A673 (cell line): ENCODE measurements at places on chromosomes 12 and 14. TPM values are rescaled to one million over a fixed set of nuclear protein-coding genes. Genes with fewer than 3 reads are reported as not detected.

Gene PDE3A
- total RNA-seq: 0.61 and 0.80 TPM in 2 replicates

Gene ACOT6
- not detected in 2 replicates for total RNA-seq

Gene P2RX2
- 0.17 TPM in 1 of 2 replicates, not detected in the other for total RNA-seq

Gene FBXO34
- total RNA-seq: 20.9 and 21.4 TPM in 2 replicates

Gene TAS2R42
- total RNA-seq: not detected in 2 replicates

Gene ERP29
- total RNA-seq: 109 and 116 TPM in 2 replicates

Gene COCH
- 70.8 and 87.6 TPM in 2 replicates for total RNA-seq

Gene PTCSC3
- total RNA-seq: not detected in 2 replicates

- no peaks in the 10 kb centered on the region for H3K36me3 ChIP-seq
- no peaks in the 10 kb centered on the region for H3K27me3 ChIP-seq
- H3K4me1 ChIP-seq: peaks cover 7% of the 10 kb centered on the region
- DNase-seq: no peak
- H3K27ac ChIP-seq: no peak overlapping the region
These were observed 27.8 kb downstream of the FBRSL1 start for GRCh38 chr12:132517740-132518100.

GRCh38 chr12:1013618-1014489 lies 22.8 kb downstream of the ERC1 start:
- no peak overlapping the region for H3K4me3 ChIP-seq
- DNase-seq: peak; percentile 54
- peak overlapping the region; percentile 56 for H3K27ac ChIP-seq
- H3K4me1 ChIP-seq: peaks cover 11% of the 10 kb centered on the region

DNA sequence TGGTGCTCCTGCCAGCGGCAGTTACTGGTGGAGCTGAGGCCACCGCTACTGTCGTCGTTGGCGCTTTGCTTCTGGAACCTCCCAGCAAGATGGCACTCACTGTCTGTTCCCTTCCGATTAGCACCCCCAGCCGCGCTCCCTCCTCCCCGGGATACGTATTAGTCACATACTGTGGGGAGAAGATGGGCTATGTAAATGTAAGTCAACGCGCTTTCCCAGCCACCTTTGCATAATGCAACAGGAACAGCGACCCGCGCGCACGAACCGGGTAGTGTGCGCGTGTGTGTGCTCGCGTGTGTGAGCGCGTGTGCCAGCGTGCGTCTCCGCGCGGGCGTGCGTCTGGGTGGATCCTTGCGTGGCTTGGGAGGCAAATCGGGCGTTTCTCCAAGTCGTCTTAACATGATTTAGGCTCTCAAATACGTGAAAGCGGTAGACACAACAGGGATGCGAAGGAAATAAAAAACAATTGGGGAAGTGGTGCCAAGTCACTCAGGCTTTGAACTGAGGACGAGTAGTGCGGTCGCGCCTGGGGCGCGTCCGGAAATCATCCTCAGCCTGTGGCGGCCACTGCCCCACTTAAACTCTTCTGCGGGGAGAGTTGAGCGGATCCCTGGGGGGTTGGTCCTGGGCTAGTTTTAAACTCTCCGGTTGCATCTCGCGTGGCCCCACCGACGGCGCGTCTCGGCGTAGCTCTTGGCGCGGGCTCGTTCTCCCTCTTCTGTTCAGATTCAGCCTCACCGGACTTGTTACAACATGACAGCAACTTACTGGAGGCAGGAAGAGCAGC lies 1.8 kb downstream of the FLRT2 start:
- peak overlapping the region; percentile 77 for H3K4me3 ChIP-seq
- H3K36me3 ChIP-seq: no peaks in the 10 kb centered on the region
- peaks cover 20% of the 10 kb centered on the region for H3K4me1 ChIP-seq
- no peaks in the 10 kb centered on the region for H3K27me3 ChIP-seq
- peak; percentile 96 for DNase-seq
- H3K27ac ChIP-seq: peak overlapping the region; percentile 90

- no peaks in the 10 kb centered on the region for H3K27me3 ChIP-seq
- H3K4me3 ChIP-seq: no peak overlapping the region
- DNase-seq: peak; percentile 35
- H3K36me3 ChIP-seq: no peaks in the 10 kb centered on the region
- peaks cover 35% of the 10 kb centered on the region for H3K4me1 ChIP-seq
- H3K27ac ChIP-seq: no peak overlapping the region
These were observed 241.0 kb upstream of the ATP2B1 start for GRCh38 chr12:89949457-89950195.

DNA sequence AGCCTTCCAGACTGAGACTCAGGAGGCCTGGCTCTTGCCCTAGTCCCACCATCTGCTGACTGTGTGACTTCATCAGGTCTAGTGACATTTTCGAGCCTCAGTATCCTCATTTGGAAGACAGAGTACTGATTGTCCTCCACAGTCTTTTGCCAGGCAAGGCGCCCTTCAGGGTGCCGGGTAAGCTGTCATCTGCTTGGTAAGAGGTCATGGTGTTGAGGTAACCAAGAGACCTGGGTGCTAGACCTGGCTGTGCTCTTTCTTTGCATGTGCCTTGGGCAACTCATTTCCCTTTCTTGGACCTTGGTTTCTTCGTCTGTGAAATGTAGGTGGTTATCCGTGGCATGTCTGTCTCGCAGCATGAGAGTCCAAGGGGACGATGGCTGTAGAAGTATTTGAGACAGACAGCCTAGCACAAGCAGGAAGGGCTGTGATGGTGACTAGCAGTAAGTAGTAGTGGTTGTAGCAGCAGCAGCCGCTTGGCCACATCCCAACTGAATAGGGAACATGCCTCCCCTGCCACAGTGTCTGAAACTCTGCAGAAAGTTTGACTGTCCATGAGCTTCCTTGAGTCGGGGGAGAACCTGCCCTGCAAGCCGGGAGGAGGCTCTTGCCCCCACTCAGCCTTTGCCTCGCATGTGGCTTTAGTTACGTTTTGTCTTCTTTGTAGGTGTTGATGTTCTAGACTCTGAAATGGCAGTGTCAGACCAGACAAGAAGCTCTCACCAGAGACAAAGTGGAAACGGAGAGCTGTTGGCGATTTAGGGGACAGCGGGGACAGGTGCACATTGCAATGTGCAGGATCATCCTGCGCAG lies 40.3 kb downstream of the EVL start:
- no peaks in the 10 kb centered on the region for H3K27me3 ChIP-seq
- no peak for DNase-seq
- H3K4me3 ChIP-seq: no peak overlapping the region
- peaks cover 13% of the 10 kb centered on the region for H3K4me1 ChIP-seq
- no peak overlapping the region for H3K27ac ChIP-seq

- H3K4me3 ChIP-seq: no peak overlapping the region
- H3K36me3 ChIP-seq: no peaks in the 10 kb centered on the region
- no peaks in the 10 kb centered on the region for H3K4me1 ChIP-seq
These were observed 1371.1 kb downstream of the FSCB start for GRCh38 chr14:43135877-43136411.

GRCh38 chr12:60689137-60689536 lies 1093.3 kb downstream of the SLC16A7 start:
- peak; percentile 15 for DNase-seq
- H3K27me3 ChIP-seq: no peaks in the 10 kb centered on the region
- no peaks in the 10 kb centered on the region for H3K36me3 ChIP-seq
- H3K4me1 ChIP-seq: no peaks in the 10 kb centered on the region

- H3K4me3 ChIP-seq: no peak overlapping the region
- no peaks in the 10 kb centered on the region for H3K27me3 ChIP-seq
- H3K4me1 ChIP-seq: no peaks in the 10 kb centered on the region
- H3K27ac ChIP-seq: no peak overlapping the region
- DNase-seq: no peak
These were observed 225.0 kb downstream of the CRADD start for GRCh38 chr12:93902192-93902591.

DNA sequence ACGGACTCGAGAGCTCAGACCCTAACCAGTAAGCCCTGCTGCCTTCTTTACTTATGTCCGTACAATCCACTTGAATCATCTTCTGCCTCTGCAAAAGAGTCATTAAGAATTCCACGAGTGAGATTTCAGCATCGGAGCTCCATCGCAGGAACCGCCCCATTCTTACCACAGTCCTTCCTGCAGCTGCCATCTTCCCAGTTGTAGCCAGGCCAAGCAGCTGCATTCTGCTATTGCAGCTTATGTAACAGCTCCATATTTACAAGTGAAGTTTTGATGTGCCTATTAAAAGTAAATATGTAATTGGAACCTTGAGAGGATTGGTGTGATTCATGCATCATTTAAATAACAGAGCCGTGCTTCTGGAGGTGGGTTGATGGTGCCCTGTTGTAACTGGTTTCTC lies 157.4 kb downstream of the KICS2 start:
- no peak for DNase-seq
- no peaks in the 10 kb centered on the region for H3K36me3 ChIP-seq
- peaks cover 2% of the 10 kb centered on the region for H3K4me1 ChIP-seq
- no peak overlapping the region for H3K27ac ChIP-seq

DNA sequence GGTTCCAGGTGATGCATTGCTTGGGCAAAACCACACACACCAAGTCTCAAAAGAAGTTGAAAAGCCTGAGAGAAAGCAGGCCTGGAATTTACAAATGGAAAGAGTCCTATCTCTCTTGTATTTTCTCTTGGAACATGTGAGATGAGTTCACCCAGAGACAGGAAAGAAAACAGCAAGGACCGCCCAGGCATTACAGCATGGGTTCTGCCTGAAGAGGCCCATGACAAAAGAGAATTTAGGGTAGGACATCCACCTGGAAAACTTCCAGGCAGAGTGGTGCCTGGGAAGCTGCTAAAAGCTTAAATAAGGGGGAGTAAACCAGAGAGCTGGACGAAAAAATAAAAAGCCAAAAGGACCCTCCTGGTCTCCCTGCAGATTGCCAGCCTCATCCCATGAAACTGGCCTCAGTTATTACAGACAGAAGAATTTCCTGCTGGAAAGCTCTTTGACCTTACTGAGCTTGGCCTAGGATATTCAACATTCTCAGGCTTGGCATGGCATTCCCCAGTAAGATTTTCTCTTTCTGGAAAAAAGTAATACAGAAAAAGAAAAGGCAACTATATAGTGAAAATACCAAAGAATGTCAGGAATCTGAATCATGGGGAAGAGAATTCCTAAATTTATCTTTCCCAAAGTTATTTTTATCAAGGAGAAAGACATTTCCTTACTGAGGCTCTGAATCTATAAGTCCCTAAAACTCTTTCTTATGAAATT lies 121.3 kb upstream of the NUDT4 start:
- H3K27me3 ChIP-seq: no peaks in the 10 kb centered on the region
- no peaks in the 10 kb centered on the region for H3K36me3 ChIP-seq
- no peak overlapping the region for H3K4me3 ChIP-seq
- no peaks in the 10 kb centered on the region for H3K4me1 ChIP-seq

DNA sequence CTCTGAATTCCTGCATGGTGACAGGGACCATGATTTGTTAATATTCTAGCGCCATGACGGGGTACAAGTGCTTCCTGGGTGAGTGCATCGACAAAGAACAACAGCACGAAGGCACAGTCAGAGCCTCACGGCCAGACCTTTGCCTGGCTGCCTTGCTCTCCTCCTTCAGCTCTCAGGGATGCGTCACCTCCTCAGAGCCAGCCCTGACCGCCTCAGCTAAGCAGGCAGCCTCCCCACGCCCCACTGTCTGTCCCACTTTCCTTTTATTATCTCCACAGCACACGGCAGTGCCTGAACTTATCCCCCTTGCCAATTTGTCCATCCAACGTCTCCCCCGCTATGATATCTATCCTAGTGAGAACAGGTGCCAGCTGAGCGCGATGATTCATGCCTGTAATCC lies 16.5 kb upstream of the FZD10 start:
- DNase-seq: no peak
- no peak overlapping the region for H3K27ac ChIP-seq
- H3K27me3 ChIP-seq: peaks cover 5% of the 10 kb centered on the region

DNA sequence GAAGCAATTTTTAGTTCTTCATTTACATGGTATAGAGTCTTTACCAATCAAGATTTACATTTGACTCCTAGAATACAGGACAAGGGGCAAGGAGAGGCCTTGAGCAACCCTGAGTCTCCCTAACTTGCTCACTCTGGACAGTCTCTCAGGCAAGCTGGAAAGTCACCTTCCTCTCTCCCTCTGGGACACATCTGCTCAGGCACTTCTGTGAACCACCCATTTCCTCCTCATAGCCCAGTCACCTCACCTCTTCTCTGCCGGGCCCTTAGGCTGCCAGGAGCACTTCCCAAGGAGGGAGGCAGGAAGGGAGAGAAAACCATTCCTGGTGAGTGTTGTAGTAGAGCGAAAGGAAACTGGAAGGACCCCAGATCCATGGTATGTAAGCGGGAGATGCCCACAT lies 202.8 kb downstream of the TTC7B start:
- no peak overlapping the region for H3K27ac ChIP-seq
- peaks cover 7% of the 10 kb centered on the region for H3K4me1 ChIP-seq
- no peak overlapping the region for H3K4me3 ChIP-seq
- H3K27me3 ChIP-seq: no peaks in the 10 kb centered on the region
- DNase-seq: no peak

DNA sequence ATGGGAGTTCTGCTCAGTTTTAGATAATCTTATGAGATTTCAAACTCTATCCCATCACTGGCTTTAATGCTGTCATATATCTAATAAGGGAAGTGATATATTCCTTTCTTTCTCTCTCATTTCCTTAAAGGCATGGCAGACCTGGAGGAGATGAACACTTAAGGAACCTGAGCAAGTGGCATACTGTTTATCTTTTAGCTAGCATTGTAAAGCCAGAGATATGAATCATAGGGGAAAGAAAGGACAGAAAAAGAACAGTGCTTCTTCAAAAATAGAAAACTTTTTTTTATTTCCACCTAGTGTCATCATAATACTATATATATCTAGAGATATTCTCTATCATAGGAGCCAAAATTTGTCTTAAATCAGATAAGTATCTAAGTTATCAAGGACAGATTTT lies 68.3 kb upstream of the PSMA6 start:
- H3K36me3 ChIP-seq: no peaks in the 10 kb centered on the region
- DNase-seq: no peak
- no peaks in the 10 kb centered on the region for H3K4me1 ChIP-seq
- no peak overlapping the region for H3K27ac ChIP-seq
- no peak overlapping the region for H3K4me3 ChIP-seq

GRCh38 chr12:55703288-55703687 lies 4.4 kb downstream of the ITGA7 start:
- H3K4me1 ChIP-seq: peaks cover 11% of the 10 kb centered on the region
- DNase-seq: no peak
- no peak overlapping the region for H3K27ac ChIP-seq
- no peaks in the 10 kb centered on the region for H3K36me3 ChIP-seq
- no peaks in the 10 kb centered on the region for H3K27me3 ChIP-seq

- H3K36me3 ChIP-seq: no peaks in the 10 kb centered on the region
- H3K27me3 ChIP-seq: no peaks in the 10 kb centered on the region
- H3K27ac ChIP-seq: no peak overlapping the region
- H3K4me3 ChIP-seq: no peak overlapping the region
- DNase-seq: no peak
- H3K4me1 ChIP-seq: no peaks in the 10 kb centered on the region
These were observed 119.1 kb downstream of the ITPR2 start for GRCh38 chr12:26713885-26714383.

GRCh38 chr14:31194661-31195060 lies 12.9 kb downstream of the HECTD1 start:
- H3K4me1 ChIP-seq: peaks cover 5% of the 10 kb centered on the region
- no peak overlapping the region for H3K27ac ChIP-seq
- H3K27me3 ChIP-seq: no peaks in the 10 kb centered on the region
- H3K36me3 ChIP-seq: peaks cover 13% of the 10 kb centered on the region

DNA sequence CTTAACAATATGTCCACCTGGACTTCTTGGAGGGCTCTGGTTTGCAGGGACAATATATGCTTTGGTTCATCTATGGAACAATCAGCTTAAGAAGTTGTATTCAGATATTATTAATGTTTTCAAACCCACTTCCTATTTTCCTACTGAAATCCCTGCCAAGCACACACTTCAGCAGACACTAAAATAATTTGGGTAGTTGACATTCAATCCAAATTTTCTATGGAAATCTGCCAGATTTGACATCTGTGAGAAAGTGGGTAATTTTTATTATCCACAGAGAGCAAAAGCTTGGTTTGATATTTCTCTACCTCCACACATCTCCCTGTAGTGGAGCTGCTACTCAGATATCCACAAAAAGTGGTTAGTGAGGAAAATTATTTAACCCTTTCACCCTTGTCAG lies 378.8 kb upstream of the SOX5 start:
- no peak overlapping the region for H3K4me3 ChIP-seq
- H3K27ac ChIP-seq: no peak overlapping the region
- DNase-seq: peak; percentile 19
- peaks cover 18% of the 10 kb centered on the region for H3K4me1 ChIP-seq
- H3K36me3 ChIP-seq: no peaks in the 10 kb centered on the region
